ENCODE measurements at places on chromosomes 5 and 9. TPM values are rescaled to one million over a fixed set of nuclear protein-coding genes. Genes with fewer than 3 reads are reported as not detected.

GRCh38 chr5:717143-717542, 24.0 kb upstream of the TPPP start:
- DNase-seq, result no peak

GRCh38 chr5:128021411-128021810, 62.2 kb upstream of the SLC12A2 start:
- DNase-seq, result no peak

DNA sequence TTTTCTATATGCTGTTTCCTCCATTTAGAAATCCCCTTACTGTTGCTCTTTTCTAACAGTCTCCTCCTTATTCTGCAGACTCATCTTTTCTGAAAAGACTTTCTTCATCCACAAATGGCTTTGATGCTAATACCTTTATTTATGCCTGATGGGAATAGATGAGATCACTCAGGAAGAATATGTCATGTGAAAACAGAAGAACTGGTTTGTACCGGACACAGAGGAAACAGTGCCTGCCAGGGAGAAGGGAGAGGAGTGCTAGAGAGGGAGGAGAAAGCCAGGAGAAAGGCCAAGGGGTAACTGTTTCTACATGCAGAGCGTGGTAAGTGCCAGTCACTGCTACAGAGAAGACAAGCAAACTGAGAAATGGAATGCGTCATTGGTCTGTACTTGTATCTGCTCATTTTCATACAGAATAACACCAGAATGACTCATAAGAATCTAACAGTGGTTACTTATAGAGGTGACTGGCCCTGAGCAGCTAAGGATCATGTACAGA, 45.9 kb upstream of the PJA2 start:
- DNase-seq, result no peak

DNA sequence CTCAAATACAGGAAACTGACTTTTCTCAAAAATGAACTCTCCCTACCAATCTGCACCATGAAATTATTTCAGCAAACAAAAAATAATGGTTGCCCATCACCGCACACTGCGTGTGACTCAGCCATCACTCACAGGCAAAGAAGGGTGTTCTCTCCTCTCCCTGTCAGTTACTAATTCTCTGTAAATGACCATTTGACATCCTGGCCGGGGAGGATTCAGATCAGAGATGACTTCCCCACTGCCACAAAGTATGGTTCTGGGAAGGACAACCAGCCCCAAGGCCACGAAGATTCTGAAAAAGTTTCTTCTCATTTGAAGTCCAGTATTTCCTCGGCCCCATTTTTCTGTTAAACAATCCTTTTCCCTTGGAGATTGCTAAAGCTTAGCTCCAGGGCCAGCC, 199.4 kb downstream of the AUH start:
- DNase-seq, result no peak

DNA sequence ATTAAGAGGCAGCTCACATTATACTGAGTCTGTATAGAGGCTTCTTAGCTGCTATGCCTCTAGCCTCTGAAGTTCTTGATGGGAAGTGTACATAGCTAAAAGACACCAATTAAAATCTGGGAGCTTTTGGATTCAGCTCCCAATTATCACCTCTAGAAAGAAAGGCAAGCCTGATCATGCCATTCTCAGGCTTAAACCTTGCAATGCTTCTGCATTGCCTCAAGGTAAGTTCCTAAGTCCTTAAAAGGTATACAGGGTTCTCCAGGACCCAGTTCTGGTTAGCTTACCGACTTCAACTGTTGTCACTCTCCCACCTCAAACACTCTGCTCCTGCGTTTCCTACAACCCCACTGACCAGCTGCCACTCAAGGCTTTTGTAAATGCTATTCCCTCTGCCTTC, 17.5 kb upstream of the CCL28 start:
- DNase-seq, result no peak

GRCh38 chr5:67005737-67006499, 190.7 kb downstream of the CD180 start:
- DNase-seq, result no peak

- no peak for DNase-seq
Observed at GRCh38 chr5:142777850-142778249, 7.7 kb downstream of the ARHGAP26 start.

DNA sequence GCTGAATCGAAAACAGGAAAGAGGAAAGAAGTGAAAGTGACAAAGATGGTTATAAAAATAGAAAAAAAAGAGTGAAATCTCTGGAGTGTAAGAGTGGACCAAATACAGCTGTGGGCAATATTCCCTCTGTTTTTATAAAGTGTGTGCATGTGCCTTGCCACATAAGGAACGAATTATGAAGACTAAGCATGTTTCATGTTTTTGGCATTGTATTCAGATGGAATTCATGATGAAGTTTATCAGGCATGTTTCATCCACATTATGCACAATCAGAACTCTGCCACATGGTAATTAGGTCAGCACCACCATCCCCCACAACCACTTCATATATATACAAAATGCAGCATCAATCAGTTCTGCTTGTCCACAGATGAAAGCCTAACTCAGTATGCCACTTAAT, 348.0 kb downstream of the ZNF608 start:
- no peak for DNase-seq

DNA sequence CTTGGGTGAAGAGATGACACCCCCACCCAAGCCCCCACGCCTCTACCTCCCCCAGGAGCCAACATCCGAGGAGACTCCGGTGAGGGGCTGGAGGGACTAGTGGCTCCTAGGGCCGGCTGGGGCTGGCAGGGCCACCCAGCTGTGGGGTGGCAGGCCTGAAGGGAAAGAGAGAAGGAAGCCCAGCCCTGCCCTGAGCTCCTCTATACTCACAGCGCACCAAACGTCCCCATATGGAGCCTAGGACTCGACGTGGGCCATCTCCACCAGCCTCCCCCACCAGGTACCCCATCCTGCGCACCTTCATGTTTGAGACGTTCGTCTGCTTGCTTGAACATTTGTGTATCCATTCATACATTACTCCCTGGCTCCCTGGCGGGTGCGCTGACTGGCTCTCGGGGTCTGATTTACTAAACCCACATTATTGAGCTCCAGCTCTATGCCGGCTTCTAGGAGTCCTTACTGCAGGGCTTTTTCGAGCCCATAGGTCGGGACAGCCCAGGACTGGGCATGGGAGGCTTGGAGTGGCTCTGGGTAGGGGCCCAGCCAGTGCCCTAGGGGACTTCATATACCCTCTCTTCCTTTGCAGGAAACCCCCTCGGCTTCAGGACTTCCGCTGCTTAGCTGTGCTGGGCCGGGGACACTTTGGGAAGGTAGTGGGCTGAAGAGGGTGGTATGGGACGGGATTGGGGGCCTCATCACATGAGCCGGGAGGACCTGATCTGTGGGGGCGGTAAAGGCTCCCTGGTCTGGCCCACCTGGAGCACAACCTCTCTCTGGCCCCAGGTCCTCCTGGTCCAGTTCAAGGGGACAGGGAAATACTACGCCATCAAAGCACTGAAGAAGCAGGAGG, 9.1 kb downstream of the ZDHHC12 start:
- DNase-seq, result no peak

- peak; percentile 82 for DNase-seq
Observed at GRCh38 chr5:179023528-179024189, at the start of gene ZNF879. TSS of gene ZNF879 (plus strand) at chr5:179023804. CDS start at chr5:179025005, 1,201 bp downstream.

Gene SLC27A4
- total RNA-seq, result 20.5 TPM

Gene TRPM3
- 9.7 TPM for total RNA-seq

Gene QRFP
- not detected for total RNA-seq

DNA sequence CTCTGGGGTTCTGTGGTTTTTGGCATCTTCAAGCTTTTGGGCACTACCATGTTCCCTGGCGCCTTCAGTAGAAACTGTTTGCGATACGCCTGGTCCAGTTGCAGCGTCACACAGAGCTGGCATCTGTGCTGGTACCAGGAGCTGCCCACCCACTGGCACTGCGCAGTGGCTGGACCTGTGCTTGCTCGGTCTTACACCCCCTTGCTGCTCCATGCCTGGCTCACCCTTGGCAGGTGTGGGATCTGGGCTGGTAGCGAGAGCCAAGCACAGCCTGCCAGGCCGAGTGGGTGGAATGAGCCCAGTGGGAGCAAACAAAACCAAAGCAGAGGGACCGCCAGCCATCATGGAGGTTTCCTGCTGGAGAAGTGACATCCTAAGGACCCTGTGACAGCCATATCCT, 170.2 kb upstream of the IRX2 start:
- no peak for DNase-seq

GRCh38 chr9:125293134-125293533, 31.5 kb downstream of the GAPVD1 start:
- no peak for DNase-seq

All from H1 (cell line).